Activated CD8-positive, alpha-beta memory T cell treated with anti-CD3 and anti-CD28 coated beads, Interleukin-2, amount 50 U/mL, for 48 hours (primary cell): ENCODE measurements at places on chromosomes 16 and 17.
A peak's percentile ranks its signal among the peaks of the same experiment; 100 is the strongest.

DNA sequence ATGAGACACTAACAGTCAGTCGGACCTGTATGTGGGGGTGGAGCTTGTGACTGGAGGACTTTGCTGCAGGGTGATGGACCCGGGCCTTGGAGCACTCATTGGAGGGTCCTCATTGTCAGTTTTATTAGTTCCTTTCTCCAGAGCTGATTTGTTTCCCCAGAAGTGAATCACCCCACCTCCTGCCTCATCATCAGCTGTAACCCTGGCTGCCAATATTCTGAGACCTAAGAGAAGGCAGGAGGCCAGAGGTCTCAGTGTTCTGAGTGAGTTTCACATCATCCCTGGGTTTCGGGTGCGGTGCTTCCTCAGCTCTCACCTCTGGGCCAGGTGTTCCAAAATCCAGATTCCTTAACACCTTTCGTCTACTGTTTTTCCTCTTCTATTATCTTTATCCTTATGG lies 49.9 kb upstream of the KIFC3 start:
- DNase-seq, result no peak

DNA sequence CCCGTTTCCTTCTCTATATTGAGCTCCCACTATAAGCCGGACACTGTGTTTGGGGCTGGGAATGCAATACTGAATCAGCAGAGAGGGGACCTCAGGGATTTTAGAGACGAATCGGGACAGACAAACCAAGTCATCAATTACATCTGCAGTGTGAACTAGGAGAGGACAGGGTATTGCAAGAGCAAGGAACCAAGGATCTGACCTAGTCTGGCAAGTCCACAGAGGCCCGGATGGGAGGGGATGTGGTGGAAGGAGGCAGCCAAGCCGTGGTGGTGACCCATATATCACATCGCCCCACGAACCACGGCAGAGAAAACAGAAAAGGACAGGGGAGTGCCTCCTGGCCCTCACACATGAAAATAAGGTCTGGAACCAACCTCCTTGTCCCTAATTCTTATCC lies 28.1 kb upstream of the NXPH3 start:
- DNase-seq, result no peak

DNA sequence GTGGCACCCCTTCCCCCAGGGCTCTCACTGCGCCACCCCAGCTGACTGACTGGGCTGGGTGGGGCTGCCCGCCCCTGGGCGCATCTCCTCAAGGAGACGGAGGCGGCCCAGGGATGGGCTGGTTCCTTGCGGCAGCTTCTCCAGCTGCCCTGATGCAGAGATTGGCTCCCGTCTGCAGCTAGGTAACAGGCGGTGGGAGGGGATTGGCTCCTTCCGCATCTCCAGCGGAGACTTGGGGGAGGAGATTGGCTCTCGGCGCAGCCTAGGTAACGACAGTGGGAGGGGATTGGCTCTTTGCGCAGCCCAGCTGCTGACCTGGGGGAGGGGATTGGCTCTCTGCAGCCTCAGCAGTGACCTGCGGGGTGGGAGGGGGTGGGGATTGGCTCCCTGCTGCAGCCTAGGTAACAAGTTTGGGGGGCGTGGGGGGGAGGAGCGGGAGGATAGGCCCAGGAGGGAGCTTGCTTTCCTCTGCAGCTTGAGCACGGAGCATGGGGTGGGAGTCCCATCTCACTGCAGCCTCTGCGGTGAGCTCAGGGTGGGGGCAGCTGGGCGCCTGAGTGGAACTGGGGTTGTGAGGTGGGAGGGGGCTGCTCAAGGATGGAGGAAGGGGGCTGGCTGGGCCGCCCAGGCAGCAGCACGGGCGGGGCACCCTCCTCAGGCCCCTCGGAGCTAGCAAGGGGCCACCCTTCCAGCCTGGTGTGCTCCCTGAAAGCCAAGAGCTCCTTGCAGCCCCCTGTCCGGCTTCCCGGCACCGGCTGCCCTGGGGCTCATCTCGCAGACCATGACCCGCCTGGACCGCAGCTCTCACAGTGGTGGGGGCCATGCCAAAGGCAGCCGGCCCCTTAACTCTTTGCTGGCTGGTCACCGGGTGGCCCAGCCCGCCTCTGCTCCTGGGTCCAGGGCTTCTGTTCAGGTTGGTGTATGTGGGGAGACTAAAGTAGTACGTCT lies 6.4 kb downstream of the NFE2L1 start:
- no peak for DNase-seq

GRCh38 chr16:86403085-86403484 lies 107.2 kb upstream of the FOXF1 start:
- DNase-seq, result no peak

GRCh38 chr17:73412914-73413313 lies 101.1 kb upstream of the CDC42EP4 start:
- no peak for DNase-seq

- DNase-seq, result no peak
Measured at GRCh38 chr17:73889439-73889838, 245.2 kb upstream of the SDK2 start.

GRCh38 chr17:9932491-9932890 lies 27.4 kb upstream of the RCVRN start:
- DNase-seq, result no peak

- no peak for DNase-seq
Measured at GRCh38 chr17:17204635-17205231, 1.4 kb downstream of the PLD6 start.

DNA sequence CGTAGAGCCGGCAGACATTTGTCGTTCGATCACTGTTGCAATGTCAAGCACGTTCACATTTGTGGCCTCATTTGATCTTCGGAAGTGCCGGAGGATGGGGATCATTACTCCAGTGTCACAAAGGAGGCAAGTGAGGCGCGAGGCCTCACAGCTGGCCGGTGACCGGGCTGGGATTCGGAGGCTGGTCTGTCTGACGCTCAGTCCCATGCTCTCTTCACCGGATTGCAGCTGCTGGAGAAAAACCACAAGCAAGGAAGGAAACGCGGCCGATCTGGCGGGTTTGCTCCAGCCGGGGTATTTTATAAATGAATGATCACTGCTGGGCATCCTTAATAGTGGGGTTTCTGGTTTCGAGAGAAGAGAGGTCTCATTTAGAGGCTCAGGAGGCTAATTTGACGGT lies 127.8 kb downstream of the OR1D5 start:
- no peak for DNase-seq

GRCh38 chr16:29007730-29008593 lies 23.1 kb downstream of the LAT start:
- DNase-seq, result peak; percentile 80

GRCh38 chr17:68293490-68294195 lies 2.3 kb downstream of the ARSG start:
- no peak for DNase-seq

DNA sequence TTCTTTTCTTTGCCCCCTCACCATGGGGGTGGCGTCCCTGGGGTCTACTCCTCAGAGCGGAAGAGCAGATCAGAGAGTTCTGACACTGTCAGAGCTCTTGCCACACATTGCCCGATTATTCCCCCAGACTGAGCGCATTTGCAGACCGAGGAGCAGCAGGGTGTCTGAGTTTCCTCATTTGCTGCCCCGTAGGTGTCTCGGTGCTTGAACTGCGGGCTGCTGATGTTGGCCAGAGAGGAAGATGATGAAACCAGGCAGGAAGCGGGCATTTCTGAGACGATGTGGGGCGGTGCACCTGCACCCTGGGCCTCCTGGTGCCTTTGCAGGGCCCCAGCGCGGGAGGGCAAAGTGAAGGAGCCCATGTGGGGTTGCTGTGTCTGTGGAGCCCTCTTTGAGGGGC lies 55.2 kb downstream of the ARSG start:
- DNase-seq, result peak; percentile 86

DNA sequence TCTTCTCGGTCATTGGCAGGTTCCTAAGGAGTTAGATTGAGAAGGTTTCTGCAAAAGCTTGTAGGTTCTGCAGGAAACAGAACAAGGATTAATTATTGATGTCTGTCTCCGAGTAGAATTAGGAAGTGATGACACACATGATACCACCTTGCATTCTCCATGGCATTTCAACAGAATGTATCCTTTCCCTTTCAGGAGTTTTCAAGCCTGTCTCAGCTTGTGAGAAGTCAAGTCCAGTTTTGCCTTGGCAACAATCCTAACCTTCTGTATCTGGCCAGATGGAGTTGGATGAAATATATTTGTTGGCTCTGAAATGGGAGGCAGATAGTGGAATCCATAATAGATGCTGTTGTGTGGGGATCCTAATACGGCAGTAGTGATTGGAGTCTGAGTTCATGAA lies 235.5 kb downstream of the SHISA9 start:
- DNase-seq, result no peak
